Hematopoietic multipotent progenitor cell treated with erythropoietin and hydrocortisone succinate and interleukin-3 and kit ligand, for 15 days (in vitro differentiated cells): ENCODE measurements at places on chromosomes 12 and 14.

DNA sequence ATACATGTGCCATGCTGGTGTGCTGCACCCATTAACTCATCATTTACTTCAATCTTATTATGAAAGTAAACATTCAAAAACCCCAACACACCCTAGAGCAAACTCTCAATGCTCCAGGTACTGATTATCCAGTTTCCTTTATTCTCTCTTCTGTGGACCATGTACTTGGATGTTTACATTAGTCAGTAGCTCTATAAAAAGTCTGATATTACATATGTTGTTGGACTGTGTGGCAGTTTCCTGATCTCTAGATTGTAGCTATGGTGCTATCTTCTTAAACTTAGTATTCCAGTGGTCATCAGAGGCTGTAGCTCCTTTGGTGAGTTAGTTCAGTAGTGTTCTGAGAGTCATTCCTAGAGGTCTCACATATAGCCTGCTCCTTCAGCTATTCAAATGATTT, 25.1 kb upstream of the ITGA5 start:
- DNase-seq = no peak

- no peak for DNase-seq
Measured at GRCh38 chr14:64513271-64513670, 8.7 kb downstream of the ZBTB1 start.

DNA sequence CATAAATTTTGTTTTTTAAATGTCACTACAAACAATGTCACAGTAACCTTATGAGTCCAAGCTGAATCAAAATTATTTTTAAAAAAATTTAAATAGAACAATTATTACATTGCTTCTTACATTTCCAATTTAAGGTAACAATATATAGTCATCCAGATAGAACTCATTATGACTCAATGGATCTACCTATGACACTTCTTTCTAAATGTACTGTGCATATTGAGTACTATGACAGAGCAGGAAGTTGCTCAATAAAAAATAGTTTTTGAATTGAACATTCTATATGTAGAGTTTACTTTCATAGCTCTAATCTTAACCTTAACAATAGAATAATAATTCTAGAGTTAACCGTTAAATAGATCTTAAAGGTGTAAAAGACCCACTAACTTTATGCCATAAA, 44.4 kb upstream of the ALG10 start:
- DNase-seq = no peak

- no peak for DNase-seq
Measured at GRCh38 chr12:23744696-23745095, 204.8 kb downstream of the SOX5 start.

DNA sequence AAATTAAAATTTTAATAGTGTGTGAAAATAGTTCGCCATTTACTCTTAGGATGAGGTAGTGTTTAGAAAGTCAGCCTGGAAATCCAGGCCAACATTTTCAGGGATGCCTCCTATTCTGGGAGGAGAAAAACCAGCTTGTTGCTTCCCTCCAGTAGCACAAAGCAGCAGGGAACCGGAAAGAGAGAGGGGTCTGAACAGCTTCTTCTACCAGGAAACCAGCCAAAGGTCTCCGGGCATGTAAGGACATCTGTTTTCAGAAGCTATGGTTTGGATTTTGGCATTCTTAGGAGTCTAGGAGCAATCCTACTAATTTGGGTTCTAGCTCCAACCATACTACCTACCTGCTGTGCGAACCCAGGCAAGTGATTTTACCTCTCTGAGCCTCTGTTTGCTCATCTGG, 85.3 kb downstream of the DPF3 start:
- DNase-seq = no peak

GRCh38 chr12:32692358-32692757, 13.3 kb downstream of the DNM1L start:
- no peak for DNase-seq

DNA sequence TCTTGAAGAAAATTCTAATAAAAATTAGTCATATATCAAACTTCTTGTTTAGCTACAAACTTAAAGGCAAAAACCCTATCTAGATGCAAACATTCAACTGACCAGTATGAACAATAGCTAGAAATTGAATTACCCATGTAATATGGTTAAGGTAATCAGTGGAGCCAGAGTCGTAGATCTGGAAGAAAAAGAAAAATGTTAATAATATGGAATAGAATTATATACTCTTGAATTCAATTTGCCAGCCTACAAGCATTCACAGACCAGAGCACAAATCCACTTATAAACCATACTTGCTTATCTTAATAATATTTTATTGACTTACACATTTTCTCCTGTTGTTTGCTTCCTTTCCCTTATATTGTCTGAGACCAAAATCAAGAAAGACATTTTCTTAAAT, 7.7 kb upstream of the HEATR5A start:
- DNase-seq = no peak

- no peak for DNase-seq
Measured at GRCh38 chr14:105883066-105884005, 357.0 kb downstream of the TMEM121 start.

GRCh38 chr12:2667716-2668440, 126.9 kb upstream of the FKBP4 start:
- DNase-seq = no peak

GRCh38 chr14:53278602-53279506, 125.7 kb upstream of the DDHD1 start:
- no peak for DNase-seq

DNA sequence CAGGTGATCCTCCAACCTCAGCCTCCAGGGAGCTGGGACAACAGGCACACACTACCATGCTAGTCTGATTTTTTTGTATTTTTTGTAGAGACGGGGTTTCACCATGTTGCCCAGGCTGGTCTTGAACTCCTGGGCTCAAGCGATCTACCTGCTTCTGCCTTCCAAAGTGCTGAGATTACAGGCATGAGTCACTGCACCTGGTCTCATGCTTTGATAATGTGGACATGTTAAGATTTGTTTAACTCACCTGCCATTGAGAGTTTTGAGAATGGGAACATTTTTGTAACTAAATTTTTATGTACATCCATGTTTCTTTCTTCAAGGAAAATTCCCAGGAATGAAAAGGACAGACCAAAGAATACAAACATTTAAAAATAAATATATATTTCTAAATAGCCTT, 121.2 kb downstream of the MIPOL1 start:
- no peak for DNase-seq

- DNase-seq = peak; percentile 50
Measured at GRCh38 chr12:76455582-76456345, 103.8 kb downstream of the OSBPL8 start.

DNA sequence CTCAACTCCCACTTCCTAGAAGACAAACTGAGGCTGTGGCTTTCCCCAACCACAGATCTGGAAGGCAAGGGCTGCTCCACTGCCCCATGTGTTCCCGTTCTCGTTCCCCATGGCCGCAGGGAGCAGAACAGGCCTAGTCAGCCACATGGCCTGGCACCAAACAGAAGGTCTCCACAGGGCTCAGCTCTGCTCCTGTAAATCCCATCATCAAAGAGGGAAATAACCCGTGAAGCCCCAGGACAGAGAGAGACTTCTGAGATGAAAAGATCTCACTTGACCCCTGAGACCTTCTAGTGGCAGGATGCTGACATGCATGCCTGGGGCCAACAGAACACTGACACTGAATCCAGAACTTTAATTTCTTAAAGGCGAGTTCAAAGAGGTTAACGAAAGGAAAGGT, 68.9 kb downstream of the BCL11B start:
- DNase-seq = no peak

DNA sequence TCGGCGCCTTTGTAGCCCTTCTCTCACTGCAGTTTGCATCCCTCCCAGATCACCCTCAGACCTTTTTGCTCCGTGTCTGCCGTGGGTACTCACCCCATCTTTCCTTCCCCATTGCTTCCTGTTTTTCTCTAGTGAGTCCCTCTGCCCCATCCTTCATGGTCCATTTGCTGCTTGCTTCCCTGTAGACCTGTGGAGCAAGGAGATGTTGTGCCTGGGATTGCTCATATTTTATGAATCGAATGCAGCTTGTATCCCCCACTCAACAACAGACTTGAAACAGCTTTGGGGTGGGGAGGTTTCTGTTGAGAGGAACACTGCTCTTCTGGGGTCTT, 661 bp downstream of the DENR start:
- no peak for DNase-seq

DNA sequence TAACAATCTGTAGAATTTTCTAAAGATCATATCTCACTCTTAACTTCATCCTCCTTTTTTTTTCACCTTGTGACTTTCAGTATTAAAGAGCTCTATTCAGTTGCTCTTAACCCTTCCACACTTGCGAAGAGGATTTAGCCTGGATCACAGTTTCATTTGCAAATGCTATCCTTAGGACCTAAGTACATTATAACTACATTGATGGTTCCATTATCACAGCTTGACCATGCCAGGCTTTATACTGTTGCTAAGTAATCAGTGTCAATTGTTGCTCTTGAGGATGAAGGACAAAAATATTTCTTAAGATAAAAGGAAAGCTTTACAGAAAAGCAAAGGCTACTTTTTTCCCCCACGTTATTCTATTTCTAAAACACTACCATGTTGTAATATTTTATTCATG, 122.2 kb downstream of the PDZRN4 start:
- no peak for DNase-seq

DNA sequence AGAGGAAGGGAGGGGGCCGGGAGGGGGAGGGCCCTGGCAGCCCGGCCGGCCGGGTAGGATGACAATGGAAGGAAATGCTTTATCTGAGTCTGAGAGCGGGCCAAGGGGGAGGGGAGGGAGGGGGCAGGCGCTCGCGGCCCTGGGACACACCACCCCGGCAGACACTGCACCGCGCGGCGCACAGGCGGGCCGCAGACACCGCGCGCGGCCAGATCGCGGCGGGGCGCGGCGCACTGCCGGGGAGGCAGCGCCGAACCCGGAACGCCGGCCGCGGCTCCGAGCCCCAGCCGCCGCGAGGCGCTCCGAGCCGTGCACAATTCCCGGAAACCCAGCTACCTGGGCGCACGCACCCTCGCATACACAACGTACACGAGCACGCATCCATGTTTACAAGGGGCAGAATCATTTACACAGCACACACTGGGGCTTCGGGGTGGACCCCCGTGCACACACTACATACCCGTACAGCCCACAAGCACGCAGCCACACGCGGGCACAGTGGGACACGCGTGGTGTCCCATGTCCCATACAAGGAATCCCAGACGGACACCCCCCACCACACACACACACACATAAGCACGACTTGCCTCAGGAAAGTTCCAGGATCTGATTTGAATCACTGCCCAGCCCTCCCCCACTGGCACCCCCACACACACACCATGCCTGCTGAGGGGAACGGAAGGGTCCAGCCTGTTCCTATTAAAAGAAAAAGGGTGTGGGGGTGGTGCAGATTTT, at the start of gene HDAC7:
Gene HDAC7, minus strand, starts transcription at position 8 of the 735 bp plus-strand sequence. CDS start 118 bp downstream, outside the sequence.
- DNase-seq = peak; percentile 42

GRCh38 chr14:80426683-80427082, 215.4 kb upstream of the DIO2 start:
- DNase-seq = no peak
